ENCODE measurements at places on chromosomes 4 and X.

- peak; percentile 66 for DNase-seq
Measured at GRCh38 chr4:80173401-80173800, 23.9 kb upstream of the PRDM8 start.

- no peak for DNase-seq
Measured at GRCh38 chr4:83054928-83055327, 19.9 kb downstream of the COPS4 start.

- no peak for DNase-seq
Measured at GRCh38 chr4:105155426-105155825, 8.8 kb downstream of the TET2 start.

DNA sequence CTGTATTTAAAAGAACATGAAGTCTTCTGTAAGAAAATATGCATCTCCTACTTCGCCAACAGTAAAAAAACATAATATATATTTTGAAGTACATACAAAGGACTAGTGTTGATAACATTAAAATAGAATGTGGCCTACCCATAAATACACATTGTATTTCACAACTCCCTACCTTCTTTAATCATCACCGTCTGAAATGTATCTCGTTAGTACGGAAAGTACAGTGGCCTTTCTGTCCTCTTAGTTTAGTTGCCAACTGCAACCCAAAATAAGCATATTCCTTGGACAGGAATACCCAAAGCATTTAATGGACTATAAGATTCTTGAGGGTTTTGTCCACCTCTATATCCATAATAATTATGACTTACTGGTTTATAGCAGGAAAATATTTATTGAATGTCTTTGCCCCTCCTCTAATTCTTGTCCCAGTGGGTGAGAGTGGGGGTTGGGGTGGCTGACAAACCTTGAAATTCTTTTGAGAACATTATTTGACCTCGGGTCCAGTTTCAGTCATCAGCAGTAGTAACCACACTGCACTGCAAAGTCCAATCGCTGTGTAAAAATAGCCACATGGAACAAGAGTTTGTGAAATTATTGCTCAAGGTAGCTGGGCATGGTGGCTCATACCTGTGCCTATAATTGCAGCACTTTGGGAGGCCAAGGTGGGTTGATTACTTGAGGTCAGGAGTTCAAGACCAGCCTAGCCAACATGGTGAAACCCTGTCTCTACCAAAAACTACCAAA lies 474.5 kb downstream of the KLHL13 start:
- no peak for DNase-seq

DNA sequence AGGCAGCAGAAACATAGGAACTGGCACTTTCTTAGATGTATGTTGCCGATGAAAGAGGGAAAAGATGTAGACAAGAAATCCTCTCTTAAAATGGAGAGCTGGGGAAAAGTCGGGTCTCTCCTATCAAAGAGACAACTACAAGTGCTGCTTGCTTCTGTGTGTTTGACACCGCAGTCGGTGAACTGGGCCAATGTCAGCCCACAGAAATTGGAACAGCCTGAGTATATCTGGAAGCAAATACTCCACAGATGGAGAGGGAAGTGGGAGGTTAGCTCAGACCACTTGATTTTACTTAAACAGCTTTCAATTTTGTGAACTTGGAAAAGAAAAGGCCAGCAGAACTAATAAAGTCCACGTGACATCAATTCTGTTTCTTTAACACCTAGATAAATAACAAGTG lies 230.9 kb upstream of the FAT1 start:
- DNase-seq, result no peak

GRCh38 chr4:172648471-172648870 lies 520.1 kb upstream of the GALNT7 start:
- no peak for DNase-seq
